ENCODE measurements at places on chromosomes 12 and 14.

DNA sequence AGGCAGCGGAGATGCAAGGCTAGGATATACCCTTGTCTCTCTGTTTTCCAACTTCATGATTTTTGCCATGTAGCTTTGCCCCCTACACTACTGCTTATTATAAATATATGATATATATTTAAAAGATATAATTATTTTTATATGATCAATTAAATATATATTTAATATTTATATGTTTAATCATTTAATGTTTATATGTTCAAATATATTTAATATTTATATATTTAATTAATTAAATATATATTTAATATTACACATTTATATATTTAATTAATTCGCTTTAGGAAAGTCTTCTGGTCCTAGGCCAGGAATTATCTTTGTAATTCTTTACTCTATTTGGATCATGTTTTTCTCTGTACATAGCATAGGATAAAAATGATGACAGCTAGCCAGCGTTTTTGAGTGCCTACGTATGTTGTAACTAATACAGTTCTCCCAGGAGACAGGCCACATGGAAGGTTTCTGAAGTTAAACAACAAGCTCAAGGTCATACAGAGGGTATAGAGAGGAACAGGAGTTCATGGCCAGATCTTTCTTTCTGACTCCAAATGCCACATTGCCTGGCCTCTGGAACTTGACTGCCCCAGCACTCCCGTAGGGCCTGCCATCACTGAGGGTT is 192.5 kb downstream of the KCNA5 start:
- DNase-seq, result no peak

GRCh38 chr12:50032515-50032853 is 7.2 kb upstream of the RACGAP1 start:
- DNase-seq, result no peak

- no peak for DNase-seq
These were observed 307.3 kb downstream of the CEP128 start for GRCh38 chr14:80634106-80634758.

GRCh38 chr12:98438656-98439230 is 76.6 kb upstream of the TMPO start:
- no peak for DNase-seq

DNA sequence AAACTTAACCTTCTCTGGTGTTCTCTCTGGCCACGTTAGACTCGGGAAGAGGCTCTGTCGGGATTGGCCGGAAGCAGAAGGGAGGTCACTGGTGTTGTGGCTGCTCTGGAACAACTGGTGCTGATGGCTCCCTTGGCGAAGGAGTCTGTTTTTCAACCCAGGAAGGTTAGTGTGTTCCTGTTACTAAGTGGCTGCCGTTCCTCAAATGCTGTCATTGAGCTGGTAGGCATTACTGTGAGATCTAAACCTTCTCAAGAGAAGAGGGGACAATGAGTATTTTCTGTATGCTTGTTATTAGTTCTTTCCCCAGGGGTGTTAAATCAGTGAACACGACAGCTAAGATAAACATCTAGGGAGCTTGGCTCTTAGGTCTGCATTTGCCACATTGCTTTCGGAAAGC is 18.3 kb downstream of the POP5 start:
- no peak for DNase-seq

DNA sequence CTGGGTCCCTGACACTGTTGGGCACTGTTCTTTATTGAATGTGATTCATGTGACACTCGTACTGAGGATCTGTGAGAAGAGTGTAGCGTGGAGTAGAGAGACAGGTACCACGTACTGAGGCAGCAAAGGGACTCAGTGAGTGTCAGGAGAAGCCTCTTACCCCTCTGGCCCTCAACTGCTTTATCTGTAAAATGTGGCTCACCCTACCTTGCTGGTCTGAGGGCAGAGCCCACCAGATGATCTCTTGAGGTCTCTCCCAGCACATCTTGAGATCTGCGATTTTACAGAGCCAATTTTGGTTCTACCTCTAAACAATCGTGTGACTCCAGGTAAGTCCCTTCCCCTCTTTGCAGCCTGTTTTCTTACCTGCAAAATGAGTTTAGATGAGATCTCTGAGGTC is 3.1 kb downstream of the CEBPE start:
- DNase-seq, result no peak

- DNase-seq, result no peak
These were observed 676 bp downstream of the MRPL42 start for GRCh38 chr12:93468008-93468371.

GRCh38 chr12:54160769-54161480 is 27.9 kb downstream of the SMUG1 start:
- DNase-seq, result no peak

- DNase-seq, result no peak
These were observed 330.5 kb downstream of the PAWR start for GRCh38 chr12:79360286-79360685.

GRCh38 chr14:79833781-79834180 is 377.5 kb downstream of the DIO2 start:
- DNase-seq, result no peak

GRCh38 chr12:25997201-25997963 is 38.9 kb downstream of the RASSF8 start:
- no peak for DNase-seq

DNA sequence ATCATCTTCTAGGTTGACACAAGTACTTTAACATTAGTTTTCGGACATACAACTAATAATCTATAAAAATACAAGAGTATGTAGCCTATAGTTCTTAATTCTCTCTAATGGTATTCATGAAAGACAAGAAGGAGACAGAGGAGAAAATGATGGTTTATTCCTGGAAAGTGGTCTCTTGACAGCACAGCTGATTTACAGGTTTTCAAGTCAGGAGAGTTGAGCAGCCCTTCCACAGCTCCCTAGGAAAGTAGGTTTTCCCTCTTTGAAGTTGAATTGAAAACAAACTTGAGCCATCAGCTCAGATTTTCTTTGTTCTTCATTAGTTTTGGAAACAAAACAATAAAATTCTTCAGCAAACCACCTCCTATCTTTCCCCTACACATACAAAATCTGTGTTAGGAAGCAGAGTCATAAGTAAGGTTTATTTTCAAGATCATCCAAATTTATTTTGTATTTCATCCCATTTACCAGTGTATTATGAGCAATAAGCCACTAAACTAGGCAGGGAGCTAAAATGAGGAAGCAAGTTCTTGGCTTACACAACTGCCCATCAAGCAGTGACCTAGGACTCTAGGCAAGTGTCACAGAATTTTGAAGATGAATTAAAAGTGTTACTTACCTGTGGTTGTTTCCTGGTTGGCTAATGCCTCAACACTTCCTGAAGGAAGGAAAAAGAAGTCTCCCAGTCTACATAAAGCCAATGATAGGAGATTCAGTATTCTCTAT is 357.0 kb downstream of the BCAT1 start:
- no peak for DNase-seq

- no peak for DNase-seq
These were observed 70.6 kb downstream of the PTHLH start for GRCh38 chr12:27901959-27902358.

DNA sequence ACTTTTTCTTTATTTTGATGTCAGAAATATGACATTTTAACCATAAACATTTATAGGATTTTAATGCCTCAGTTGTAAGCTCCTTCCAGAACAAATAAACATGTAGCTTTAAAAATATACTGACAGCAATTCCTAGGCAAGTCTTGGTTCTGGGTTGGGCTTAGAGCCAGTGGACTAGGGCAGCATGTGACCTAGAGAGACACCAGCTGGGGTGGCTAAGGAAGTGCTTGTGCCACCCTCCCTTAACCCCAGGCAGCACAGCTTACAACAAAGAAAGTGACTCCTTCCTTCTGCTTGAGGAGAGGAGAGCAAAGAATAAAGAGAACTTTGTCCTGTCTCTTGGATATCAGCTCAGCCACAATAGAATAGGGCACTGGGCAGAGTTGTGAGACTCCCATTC is 61.6 kb upstream of the KTN1 start:
- no peak for DNase-seq

DNA sequence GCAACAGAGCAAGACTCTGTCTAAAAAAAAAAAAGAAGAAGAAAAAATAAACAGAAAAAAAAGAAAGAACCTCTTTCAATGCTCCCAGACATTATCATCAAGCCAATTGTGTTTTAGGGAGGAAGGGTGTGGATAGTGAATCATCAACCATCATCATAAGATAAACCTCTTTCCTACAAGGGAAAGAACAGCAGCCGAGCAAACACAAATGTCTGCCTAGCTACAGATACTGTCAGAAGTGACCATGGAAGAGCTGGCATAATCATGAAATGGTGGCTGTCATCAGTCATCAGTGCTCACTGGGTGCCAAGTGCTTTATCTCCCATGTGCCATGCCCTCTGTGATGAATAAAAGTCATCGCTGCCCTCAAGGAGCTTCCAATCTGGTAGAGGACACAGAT is 46.6 kb downstream of the SLC17A8 start:
- DNase-seq, result no peak

- DNase-seq, result no peak
These were observed 129.8 kb downstream of the TBX5 start for GRCh38 chr12:114275932-114276785.

DNA sequence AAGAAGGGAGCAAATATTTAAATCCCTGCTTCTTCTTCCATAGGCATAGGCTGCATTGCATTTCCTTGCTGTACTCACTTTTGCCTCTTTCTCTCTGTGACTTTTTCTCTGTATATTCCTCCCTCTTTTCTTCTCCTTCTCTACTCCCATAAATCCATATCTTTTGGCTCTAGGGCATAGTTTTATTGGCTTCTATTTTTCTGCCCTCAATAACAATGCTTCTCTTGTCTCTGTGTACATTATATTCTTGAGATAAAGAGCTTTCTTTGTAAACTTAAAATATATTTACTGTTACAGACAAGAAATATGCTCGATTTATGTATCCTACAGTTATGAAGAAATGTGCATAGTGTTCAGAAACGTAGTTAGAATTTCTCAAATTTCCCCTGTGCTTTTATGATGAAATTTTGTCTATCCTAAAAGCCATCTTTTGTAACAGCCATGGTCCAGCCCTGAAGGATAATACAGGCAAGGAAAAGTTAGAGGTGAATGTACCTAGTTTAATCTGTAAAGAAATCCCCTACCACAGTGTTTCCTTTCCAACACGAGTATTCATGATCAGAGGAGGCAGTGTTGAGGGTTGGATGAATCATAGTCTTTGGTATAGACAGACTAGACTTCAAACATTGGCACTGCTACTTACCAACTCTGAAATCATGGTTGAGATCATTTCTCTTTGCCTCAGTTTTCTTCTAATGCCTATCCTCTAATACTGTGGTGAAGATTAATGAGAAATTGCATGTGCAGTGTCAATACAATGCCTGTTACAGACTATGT is 173.3 kb upstream of the FAR2 start:
- DNase-seq, result no peak
